HS-5 (cell line): ENCODE measurements at places on chromosomes 16 and 17.

DNA sequence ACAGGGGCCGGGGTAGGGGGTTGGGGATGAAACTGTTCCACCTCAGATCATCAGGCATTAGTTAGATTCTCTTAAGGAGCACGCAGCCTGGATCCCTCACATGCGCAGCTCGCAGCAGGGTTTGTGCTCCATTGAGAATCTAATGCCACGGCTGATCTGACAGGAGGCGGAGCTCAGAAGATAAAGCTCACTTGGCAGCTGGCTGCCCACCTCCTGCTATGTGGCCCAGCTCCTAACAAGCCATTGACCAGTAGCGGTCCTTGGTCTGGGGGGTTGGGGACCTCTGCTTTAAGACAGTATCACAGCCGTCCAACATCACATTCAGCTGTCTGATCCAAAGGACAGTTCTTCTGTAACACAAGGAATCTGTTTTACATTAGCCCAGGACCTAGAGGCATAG is 62.5 kb downstream of the SLC39A11 start:
- DNase-seq, result no peak

DNA sequence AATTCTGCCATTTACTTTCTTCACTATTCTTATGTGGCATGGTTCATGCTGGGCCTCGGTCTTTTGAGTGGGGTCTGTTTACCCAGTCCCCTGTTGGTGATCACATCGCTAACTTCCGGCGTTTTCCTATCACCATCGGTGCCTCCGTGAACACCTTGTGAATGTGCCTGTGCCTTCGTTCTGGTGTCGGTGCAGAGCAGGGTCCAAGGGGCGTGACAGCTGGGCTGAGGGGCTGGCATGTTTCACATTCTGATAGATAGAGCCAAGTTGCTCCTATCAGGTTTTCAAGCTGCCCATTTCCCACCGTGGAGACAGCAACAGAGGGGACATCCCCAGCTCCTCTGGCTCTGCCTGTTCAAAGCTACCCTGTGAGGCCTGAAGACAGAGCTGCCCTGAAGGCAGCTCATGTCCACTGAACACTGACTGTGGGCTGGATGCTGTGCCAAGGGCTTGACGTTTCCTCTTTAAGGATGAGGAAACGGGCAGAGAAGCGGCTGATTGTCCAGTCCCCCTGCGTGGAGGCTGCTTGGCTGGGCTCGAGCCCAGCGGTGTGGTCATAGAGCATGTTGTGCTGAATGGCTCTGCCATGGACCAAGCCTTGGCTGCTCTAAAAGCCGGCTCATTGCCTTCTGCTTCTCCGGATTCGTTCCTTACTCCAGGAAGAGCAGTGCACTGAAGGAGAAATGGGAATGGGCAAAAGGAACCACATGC is 17.0 kb downstream of the DHODH start:
- no peak for DNase-seq

DNA sequence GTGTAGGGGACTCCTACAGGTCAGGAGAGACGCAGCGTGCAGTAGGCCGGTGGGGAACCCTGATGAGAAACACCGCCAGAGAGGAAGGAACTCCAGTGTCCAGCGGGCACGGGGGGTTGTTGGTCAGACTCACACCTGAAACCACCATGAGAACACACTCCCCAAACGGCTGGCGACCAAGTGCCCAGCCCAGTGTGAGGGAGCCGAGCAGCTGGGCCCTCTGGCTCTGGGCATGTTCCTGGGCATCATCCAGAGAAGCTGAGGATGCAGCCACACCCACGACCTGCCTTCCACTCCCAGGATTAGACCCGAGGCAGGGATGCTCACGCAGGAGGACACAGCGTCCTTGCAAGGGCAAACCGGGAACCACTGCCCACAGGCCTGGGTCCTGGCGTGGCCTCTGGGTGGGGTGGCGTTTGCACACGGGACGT is 108.3 kb upstream of the ZNF750 start:
- no peak for DNase-seq

DNA sequence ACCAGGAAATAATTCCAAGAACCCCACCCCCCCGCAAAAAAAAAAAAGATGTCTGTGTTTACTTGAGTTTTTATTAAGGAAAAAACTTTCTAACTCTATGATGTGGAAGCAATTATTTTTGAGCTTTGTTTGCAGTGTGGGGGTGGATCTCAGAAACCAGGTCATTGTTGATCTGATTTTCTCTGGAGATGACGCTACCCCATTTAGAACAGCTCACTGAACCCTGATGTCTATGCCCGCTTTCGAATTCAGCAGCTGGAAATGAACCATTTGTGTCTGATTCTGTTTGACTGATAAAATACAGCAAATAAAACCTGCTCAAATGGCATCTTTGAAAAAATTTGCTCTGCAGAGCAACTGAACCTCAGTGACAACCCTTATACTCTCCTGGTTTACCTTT is 368.6 kb downstream of the GRIN2A start:
- DNase-seq, result no peak

DNA sequence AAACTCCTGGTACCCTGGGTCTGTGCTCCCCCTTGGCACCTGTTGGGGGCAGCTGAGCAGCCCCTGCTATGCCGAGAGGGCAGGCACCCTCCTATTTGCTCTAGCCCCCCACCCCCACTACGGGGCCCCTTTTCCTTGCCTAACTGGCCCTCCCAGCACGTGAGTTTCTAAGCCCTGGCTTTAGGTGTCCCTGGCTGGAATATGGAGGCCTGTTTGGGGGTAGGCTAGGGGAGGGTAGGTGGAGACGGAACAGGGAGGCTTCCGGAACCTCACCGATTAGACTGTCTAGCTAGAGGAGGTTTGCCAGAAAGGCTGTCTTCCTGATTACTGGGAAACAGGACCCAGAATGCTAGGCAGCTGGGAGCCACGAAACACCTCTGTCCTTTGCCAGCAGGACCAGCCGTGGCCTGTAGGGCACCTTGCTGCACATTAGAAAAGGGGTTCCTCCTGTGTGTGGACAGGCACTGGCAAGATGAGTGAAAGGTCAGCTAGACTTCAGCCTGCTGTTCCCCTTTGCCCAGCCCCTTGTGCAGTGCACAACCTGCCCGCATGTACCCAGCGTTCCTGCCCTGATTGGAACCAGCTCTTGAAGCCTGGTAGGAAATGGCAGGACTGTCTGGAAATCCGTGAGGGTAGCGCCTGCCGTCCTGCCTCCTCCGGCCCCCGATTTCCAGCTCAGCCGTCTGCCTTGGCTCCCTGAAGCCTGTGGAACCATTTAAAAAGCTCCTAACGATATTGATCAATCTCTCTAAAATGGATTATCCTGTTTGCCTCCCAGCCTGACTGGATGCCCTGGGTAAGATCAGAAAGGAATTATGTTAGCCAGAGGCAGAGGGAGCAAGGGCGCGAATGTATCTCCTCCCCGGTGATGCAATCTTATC is 83.4 kb upstream of the GSE1 start:
- no peak for DNase-seq

GRCh38 chr16:23823475-23824384 is 12.1 kb upstream of the PRKCB start:
- no peak for DNase-seq

DNA sequence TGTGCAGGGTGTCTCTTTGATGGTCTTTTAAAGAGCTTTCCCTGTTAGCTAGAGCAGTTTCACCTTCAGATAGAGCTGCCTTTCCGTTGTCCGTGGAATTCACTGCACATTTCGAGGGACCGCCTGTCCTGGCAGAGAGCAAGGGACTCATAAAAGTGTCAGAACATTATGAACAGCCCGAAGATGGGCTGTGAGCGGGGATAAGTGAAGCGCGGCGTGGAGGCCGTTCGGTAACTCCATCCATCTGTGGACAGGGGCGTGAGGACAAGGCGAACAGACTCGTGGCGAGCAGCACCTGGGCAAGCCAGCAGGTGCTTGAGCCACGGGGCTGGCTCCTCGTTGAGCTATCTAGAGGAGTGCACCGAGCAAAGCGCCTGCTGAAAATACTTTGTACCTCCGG is 371.2 kb downstream of the MAF start:
- DNase-seq, result no peak

GRCh38 chr16:17302214-17302613 is 168.5 kb downstream of the XYLT1 start:
- DNase-seq, result no peak

DNA sequence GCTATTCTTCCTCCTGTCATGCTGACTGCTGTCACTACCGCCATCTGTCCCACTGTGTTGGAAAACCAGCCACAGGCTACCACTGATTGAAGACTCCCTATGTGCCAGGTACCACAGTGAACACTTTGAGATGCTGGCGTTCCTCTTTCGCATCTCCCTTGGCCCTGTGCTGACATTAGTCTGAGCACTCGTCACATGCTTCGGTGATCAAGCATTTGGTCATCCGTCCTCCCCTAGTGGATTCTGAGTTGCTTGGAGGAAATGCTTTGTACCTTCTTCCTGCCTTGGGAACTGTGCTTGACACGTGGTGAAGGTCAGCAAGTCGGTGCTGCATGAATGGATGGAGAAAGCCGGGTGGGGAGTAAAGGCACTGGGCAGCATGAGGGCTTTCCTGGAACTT is 260.1 kb downstream of the SNX29 start:
- no peak for DNase-seq

DNA sequence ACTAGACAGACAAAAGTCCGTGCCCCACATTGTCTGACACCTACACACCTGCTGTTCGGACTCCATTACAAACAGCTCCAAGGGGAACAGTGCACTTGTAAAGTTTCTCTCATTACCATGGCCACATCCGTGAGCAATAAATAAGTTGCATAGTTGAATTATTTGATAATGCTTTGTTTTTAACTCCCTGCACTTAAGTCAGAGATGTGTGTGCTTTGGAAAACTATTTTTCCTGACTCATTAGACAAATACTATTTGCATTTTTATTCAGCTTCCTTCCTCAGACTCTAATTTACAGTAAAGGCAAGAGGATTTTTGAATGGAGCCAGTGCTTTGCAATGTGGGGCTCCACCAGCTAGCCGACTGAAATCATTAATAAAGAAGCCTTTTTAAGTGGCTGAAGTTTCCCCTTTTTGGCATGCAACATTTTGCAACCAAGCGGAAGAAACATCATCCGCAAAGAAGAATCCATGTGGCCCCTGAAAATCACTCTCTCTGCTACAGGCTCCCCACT is 6.5 kb upstream of the CCL2 start:
- no peak for DNase-seq

- no peak for DNase-seq
Measured at GRCh38 chr16:56193951-56194726, 2.9 kb downstream of the GNAO1 start.

- peak; percentile 73 for DNase-seq
Measured at GRCh38 chr17:14061666-14062560, 7.4 kb upstream of the COX10 start.

DNA sequence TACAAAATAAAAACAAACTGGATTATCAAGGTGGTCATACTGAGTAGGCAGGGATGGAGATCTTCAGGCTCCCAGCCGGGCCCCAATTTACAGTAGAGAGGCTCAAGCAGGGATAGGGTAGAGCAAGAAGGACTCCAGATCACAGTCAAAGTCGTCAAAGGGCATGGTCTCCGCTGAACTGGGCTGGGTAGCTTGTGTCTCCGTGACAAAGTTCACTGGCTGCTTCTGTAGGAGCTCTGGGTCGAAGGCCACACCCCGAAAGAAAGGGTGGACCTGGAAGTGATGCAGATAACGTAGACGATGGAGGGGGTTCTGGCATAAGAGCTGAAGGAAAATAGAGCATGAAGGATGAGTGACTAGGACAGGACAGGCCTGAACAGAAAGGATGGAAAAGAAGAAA is 3.6 kb downstream of the RSKR start:
- no peak for DNase-seq

DNA sequence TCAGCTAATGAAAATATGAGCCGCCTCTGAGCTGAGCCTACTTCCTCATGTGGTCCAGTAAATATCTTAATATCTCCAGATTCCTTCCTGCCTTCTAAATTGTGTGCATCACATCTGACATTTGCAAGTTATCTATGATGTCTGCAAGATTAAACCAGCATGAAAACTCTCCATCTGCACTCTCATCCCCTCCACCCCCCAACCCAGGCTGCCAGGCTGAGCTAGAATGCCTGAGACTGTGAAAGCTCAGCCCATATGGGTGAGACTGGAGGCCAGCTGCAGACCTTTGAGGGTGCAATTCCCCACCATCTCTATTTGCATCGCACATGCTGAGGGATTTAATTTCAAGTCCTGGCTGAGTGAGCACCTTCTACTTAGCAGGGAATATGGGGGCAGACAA is 82.8 kb downstream of the ASIC2 start:
- DNase-seq, result no peak

DNA sequence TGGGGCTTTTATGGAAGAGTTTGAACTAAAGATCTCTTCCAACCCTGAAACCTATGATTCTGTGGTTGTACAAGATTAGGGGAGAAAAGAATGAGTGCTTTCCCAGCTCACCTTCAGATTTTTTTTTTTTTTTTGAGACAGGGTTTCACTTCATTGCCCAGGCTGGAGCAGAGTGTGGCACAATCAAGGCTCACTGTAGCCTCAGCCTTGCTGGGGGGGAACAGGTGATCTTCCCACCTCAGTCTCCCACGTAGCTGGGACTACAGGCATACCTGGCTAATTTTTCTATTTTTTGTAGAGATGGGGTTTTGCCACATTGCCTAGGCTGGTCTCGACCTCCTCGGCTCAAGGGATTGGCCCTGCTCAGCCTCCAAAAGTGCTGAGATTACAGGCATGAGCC is 21.8 kb upstream of the ITGB3 start:
- no peak for DNase-seq

GRCh38 chr16:88800277-88800592 is 3.4 kb upstream of the CDT1 start:
- no peak for DNase-seq

DNA sequence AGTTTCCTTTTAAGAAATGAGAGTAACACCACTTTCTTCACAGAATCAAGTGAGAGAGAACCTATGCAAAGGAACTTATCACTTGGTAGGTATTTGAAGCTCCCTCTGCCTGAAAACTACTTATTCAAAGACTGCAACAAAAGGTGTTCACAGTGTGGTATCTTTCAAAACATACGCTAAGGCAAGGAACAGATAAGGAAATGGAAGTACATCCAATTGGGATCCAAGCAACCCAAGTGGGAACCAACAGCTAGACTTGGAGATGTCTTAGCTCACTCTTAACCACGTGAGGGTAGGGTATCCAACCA is 431 bp upstream of the PPM1E start:
- no peak for DNase-seq

DNA sequence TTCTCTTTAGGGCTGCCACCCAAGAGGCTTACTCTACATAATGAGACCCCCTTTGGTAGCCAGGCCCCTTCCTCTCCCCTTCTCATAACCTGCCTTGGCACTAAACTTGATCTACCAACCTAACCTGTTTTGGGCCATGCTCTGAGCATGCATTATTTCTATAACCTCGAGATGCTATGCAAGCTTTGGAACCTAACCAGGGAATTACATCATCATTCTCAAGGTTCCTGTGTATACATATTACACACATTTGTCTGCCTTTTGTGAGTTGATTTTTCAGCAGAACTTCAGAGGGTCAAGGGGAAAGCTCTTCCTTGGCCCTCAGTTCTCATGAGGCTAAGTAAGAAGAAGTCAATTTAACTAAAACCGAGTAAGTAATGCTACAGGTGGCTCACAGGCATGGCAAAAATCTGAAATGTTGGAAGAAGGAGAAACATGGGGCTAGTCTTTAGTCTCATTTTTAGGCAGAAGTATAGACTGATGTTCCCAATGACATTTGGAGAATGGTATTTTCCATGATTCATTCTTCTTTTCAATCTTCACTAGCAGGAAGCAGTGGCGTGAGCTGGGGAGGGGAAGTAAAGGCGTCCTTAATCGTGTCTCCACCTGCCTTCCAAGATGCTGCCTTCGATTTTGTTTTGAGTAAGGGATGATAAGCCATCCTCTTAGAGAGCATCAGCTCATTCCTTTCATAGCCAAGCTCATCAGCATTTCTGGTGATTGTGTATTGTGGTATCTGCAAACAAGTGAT is 308.4 kb downstream of the ABCC12 start:
- no peak for DNase-seq
